ENCODE measurements at places on chromosomes 7 and 10.

DNA sequence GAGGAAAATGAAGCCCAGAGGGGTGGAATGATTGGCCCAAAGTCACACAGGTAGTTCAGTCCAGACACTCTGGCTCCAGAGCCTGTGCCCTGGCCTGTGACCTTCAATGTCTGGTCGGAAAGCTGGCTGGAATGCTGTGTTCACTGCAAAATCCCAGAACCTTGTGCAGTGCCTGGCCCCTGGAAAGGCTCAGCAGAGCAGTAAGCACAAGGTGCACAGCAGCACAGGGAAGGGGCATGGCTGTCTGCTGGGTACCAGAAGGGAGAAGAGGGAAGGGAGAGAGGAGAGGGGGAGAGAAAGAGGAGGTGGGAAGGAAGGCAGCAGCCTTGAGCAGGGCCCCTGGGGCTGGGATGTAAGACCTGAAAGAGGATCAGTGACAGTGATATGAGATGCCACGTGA, 28.4 kb upstream of the C10orf71 start:
- DNase-seq = no peak

- no peak for DNase-seq
Observed at GRCh38 chr7:88233828-88234227, 14.0 kb upstream of the SRI start.

DNA sequence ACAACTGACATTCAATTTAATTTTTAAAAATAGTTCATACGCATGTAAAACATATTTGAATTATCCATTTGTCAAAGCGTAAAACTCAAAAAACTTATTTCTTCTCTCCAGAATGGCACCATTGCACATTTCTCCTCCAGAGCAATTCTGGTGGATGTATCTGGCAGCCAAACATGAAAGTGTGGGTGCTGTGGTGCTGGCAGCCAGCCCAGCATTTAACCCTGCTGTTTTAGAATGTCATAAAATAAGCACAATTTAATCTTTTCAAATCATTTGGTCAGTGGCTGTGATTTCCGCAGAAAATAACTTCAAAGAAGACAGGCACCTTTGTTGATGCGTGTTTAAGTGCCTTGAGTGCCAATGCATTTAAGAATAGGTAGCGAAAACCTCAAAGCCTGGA, 302.7 kb upstream of the MEOX2 start:
- no peak for DNase-seq

DNA sequence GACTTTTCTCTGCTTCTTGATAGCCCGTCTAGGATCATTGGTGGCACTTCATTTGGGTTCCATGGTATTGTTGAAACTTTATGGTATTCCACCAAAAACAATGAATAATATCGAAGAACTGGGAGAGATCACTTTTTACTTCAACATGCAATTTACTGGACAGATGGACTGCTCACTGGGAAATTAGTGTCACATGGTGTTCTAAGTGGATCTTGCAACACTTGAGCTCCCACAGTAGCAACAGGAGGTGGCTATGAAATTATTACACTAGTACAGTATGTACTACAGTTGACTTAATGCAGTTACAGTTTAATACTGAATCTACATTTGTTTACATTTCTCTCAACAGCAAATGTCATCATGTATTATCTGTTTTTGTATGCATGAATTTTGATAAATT, 997.3 kb downstream of the REEP3 start:
- no peak for DNase-seq

DNA sequence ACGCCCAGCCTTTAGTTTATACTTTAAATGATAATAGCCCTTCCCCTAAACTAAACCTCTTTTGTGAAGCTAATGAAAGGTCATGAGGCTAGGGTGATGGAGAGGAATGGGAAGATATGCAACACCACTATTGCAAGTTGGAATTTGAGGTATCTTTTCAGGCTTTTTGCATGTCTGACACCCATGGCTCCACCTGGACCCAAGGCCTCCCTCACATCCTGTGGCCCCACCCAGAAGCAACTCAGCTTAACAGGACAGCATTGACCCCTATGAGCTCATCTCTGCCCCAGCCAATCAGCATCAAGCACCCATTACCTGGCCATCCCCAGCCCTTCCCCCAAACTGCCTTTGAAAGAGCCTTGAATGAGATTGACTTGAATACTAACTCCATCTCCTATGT, 674.2 kb upstream of the NRP1 start:
- DNase-seq = no peak

GRCh38 chr7:84091318-84091717, 103.3 kb downstream of the SEMA3A start:
- no peak for DNase-seq

DNA sequence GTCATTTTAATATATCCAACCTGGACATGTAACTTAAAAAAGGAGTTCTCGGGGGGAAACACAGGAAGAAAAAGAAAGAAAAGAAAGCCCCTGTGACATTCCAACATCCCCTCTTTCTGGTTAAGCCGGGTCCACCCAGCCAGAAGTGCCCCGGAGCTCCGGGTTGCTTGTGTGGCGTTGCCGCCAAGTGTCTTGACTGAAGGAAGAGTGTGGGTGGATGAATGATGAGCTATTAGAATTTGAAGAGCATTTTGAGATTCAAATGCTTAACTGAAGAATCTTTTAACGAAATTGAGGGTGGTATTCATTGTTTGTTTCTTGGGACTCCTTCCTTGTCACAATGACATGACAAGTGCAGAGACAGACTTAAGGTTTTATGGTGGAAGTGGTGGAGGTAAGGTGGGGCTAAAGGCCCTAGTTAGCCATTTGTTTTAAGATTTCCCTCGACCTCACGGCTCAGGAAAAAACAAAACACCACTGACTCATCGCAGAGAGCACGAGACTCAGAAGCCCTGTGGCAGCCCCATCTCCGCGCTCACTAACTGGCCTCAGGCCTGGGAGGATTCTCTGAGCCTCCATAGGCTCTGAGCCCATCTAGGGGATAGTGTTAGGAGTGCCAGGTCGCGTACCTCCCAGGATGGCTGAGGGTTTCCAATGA, 1.8 kb upstream of the GLI3 start:
- DNase-seq = no peak

- DNase-seq = peak; percentile 49
Observed at GRCh38 chr7:132249256-132249971, 326.9 kb downstream of the PLXNA4 start.

DNA sequence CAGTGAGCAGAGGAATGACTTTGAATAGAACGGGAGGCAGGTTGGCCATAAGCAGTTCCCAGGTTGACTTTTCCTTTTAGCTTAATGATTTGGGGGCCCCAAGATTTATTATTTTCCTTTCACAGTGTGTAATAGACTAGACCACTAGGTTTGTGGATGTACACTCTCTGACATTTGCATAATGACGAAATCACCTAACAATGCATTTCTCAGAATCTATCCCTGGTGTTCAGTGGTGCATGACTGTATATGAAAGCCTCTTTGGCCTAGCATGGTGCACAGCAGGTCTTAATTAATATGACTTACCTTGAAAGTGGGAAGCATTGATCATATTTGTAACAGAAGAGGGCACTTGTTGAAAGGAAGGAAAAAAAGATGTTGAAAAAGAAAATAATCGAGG, 761.9 kb downstream of the TYW1 start:
- DNase-seq = no peak

DNA sequence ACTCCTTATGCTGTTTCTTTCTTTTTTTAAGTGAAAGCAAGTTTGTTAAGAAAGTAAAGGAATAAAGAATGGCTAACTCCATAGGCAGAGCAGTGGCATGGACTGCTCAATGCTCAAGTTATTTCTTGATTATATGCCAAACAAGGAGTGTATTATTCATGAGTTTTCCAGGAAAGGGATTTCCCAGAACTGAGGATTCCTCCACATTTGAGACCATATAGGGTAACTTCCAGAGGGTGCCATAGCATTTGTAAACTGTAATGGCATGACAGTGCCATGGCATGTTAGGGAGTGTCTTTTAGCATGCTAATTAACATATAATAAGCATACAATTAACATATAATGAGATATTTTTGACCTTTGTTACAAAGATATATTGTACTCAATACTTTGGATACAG, 1034.5 kb upstream of the PHF14 start:
- DNase-seq = no peak

All from Kasumi-1 (cell line).